ENCODE measurements at places on chromosomes 6 and 20.

- DNase-seq: no peak
Observed at GRCh38 chr20:34820805-34821578, 4.5 kb downstream of the NCOA6 start.

- DNase-seq: no peak
Observed at GRCh38 chr6:39079197-39080125, 30.9 kb downstream of the GLP1R start.

GRCh38 chr20:17460119-17460518 lies 71.1 kb downstream of the BFSP1 start:
- peak; percentile 11 for DNase-seq

DNA sequence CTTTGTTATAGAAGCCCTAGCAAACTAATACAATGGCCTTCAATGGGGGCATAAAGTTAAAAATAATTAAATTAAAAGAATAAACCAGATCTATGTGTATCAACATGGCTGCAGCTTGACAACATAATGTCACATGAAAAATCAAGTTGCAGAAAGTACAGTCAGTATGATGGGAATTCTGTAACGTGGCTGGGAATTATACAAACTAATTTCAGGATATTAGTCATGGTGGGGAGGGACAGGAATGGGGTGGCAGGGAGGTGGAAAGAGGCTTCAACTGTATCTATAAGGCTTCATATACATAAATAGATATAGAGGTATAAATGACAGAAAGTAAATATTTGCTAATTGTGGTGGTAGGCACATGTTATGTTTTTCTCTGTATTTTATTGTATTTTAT lies 107.1 kb downstream of the UNC5CL start:
- DNase-seq: no peak

DNA sequence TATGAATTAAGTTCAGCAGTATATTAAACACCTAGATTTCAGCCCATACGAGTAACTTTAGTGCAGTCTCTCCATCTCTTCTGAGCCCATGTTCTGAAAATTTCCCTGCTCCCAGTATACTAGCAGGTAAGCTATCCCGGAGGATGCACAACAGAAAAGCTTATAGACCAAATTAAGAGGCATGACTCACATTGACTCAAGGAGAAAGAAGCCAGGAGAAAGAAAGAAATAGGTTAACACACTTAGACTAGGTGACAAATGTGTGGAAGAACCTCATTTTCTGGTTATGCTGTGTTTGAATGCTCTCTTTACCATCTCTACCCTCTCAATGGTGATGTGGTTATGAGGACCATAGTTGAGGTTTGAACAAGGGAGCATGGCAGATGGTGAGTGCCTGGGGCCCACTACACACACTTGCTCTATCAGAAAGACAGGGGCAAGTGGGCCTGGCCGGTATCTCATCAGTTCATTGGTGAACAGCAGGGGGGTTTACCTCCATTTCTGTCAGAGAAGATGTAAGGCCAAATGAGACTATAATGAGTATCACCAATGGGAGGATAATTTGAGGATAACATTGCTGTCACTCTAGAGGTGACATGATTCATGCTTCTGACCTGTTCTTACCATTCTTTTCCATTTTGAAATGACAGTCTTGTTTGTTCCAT lies 902.3 kb upstream of the FLRT3 start:
- no peak for DNase-seq

Data from hematopoietic multipotent progenitor cell treated with erythropoietin and hydrocortisone succinate and interleukin-3 and kit ligand, for 6 days (in vitro differentiated cells).